ENCODE measurements at places on chromosomes 1 and 21.
A peak's percentile ranks its signal among the peaks of the same experiment; 100 is the strongest.

GRCh38 chr1:71049951-71050598, 2.5 kb upstream of the PTGER3 start:
- DNase-seq, result no peak

- DNase-seq, result no peak
Observed at GRCh38 chr1:24925082-24925779, 4.8 kb downstream of the RUNX3 start.

DNA sequence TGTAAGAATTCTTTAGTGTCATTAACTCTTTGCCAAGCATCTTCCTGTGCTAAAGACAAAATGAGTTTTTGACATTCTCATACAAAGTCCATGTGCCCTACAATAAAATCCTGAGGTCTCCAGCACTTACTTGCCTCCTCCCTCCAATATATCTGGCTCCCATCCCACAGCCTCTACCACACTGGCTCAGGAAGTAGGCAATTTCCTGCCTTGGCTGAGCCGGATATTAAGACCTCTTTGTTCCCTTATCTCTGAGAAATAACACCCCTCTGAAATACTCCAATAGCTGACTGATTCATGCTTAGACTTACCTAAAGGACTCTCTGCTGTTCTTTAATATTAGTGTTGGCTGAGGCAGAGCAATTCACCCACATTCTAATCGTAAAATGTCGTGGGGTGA, 37.6 kb upstream of the GORAB start:
- DNase-seq, result no peak

DNA sequence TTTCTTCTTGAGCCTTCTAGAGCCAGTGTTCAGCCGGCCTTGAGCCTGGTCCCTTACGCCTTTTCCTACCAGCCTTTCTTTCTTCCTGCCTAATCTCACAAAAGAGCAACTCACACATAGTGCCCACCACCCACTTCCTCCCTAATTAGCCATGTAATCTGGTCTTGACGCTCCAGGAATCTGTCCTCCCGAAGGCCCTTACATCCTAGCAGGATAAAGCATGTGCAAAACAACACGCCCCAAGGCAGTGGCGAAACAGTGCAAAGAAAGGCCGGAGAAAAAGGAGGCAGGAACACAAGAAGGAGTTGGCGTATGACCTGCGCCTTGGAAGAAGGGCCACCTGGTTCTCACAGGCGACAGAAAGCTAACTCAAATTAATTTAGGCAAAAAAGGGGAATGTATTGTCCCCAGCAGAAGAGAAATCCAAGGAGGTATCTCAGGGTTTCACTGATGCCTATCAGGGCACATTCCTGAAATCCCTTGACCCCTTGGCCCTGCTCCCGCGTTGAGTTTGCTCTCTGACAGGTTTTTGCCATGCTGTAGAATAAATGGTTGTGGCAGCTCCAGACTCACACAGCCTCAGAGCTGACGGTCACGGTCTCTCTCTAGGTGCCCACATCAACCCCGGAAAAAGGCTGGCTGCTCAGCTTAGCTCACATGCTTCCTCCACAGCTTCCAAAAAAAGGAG, 79.0 kb downstream of the ZNF281 start:
- DNase-seq, result no peak

DNA sequence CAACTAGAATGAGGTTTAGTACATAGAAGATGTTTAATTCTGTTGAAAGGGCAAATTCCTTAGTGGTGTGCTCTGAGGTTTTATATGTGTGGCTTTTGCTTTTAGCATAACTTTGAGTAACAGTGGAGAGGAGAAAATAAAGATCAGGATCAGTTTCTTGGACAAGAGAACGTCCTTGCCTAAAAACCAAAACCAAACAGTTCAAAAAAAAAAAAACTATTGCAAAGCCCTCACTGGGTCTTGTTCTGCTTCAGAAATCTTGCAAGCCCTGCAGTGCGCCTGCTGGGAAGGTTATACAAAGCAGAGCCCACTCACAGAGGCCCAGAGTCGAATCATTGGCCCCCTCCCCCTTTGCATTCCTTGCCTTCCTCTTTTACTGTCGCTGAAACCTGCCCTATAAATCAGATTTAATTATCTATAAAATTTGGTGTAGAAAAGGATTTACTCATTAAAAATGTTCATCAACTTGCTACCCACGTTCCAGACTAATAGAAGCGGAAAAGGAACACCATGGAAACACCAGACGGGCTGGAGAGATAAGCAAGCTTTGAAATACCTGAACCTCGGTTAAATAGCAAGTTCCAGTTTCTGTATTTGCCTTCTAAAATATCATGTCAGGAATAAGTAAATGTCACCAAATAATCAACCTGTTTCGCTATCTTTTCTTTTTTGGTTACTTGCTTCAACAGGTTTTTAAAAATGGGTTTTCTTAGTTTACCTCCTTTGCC, 201.6 kb upstream of the PTBP2 start:
- no peak for DNase-seq

DNA sequence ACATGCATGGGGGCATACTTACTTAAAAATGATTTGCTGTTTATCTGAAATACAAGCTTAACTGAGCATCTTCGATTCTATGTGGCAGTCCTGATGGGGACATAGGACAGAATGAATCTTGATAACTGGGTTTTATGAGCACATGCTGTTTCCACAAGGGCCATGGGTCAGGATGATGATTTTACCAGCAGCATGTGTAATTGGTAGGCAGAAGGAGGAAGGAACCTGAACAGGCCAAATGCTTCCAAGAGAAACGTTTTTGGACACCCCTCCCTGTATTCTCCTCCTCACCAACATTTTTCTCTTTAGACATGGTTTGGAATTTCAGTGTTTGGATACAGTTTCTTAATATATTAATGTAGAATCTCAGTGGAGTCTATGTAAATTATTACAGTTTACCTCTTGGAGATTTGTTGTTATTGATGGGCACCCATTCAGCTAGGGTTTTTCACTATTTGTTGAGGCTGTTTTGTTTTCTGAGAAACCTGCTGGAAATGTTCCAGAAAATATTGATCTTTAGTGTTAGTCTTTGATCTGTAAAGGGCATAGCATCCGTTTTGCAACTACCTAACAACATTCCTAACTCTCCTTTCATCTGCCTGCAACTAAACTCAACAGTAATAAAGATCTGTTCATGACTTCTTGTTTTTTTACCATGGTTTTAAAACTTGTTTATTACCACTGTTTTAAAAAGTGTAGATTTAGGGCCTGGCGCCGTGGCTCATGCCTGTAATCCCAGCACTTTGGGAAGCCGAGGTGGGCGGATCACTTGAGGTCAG, 42.0 kb downstream of the TBCE start:
- no peak for DNase-seq

- DNase-seq, result peak; percentile 13
Observed at GRCh38 chr1:61641578-61642336, 83.2 kb downstream of the TM2D1 start.

DNA sequence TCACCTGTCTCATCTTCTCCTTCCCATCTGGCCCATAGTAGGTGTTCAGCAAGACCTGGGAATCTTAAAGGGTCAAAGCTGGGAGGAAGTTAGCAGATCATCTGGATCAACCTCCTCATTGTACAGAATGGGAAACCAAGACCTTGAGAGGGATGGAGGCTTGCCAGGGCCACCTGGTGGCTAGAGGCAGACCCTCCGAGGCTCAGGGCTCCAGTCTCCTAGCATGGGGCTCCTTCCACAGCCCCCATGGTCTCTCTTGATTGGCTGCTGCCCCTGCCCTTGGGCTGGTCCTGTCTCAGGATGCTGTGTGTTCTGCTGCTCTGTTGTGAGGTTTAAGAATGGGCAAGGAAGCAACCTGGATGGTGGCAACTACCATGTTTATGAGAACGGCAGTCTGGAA, 68.7 kb upstream of the CNTN2 start:
- no peak for DNase-seq

All from stimulated activated CD4-positive, alpha-beta T cell treated with anti-CD3 and anti-CD28 coated beads, Interleukin-1b, Interleukin-23, amount 100 ng/mL, for 24 hours (primary cell).